ENCODE measurements at places on chromosomes 1 and 21. TPM values are rescaled to one million over a fixed set of nuclear protein-coding genes. Genes with fewer than 3 reads are reported as not detected.

Gene ITLN2
- total RNA-seq = not detected

Gene NGF
- 3.4 TPM for total RNA-seq

Gene LMX1A
- 9.6 TPM for total RNA-seq

Gene GJA4
- total RNA-seq = 18.1 TPM

Gene ZBTB37
- total RNA-seq = 42.5 TPM

Gene PTAFR
- 2.0 TPM for total RNA-seq

Gene FOXD3
- total RNA-seq = 1.9 TPM

Gene PDE9A
- 23.3 TPM for total RNA-seq

Gene APP
- 513 TPM for total RNA-seq

Gene CACNA1S
- 5.9 TPM for total RNA-seq

Gene LENEP
- 6.0 TPM for total RNA-seq

Gene GLUL
- total RNA-seq = 488 TPM

Gene PEX11B
- total RNA-seq = 36.4 TPM

Gene LRRIQ3
- total RNA-seq = 1.4 TPM

Gene TRIM67
- 31.0 TPM for total RNA-seq
